GM12864 (cell line): ENCODE measurements at places on chromosomes 6 and 20.

GRCh38 chr20:24762791-24763350, 186.2 kb upstream of the CST7 start:
- no peak for DNase-seq

DNA sequence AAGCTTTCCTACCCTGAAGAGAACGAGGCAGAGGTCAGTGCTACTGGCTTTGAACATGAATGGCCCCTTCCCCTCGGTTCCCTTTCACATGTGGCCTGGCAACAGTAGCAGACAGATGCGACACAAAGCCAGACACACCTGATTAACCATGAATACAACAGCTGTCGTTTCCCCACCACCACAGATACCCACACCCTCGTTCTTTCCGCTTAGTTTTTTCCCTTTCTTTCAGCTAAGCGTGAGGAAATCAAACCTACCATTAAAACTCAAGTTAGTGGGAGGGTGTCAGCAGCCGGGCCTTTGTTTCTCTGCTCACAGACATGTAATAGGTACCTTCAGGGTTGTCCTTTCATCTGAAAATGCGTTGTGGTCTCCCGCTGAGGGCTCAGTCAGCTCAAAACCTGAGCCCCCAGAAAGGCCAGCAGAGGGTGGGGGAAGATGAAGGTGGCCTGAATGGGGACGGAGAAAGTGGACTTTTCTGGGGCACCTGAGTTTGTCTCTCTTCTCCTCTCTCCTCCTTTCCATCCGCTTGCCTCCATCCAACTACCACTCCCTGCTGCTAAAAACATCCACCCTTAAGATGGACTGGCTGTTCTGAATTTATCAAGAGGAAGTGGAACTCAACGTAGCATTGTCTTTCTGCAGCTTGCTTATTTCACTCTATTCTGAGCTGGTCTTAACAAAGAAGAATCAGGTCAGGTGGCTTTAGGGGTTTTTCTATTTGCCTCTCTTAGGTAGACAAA, 516.6 kb upstream of the JARID2 start:
- no peak for DNase-seq

DNA sequence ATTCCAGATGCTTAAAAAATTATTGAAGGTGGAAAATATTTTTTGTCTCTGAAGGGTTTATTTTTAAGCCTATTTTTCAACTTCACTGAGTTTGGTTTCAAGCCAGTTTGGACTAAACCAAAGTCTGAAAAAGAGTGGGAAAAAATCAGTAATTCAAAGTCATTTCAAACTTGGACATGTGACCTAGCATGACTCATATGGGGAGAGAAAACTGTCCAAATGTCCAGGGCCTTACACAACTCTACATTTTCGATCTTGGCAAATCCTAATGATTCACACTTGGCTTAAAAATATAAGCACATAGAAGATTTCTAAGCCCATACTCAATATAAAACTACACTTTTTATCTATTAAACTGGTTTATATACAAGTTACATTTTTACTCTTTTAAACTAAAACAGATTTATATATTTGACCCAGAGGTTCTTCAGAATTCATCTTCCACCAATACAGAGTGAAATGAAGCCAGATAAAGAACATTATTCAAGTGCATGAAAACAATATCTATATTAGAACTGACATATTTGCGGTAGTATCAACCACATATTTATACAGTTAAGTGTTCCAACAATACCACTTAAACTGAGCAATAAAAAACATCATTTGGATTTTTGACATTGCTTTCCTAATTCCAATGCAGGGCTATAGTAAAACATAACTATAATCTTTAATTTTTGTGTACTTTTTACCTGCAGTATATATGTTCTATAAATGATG, 110.3 kb upstream of the TCF21 start:
- DNase-seq = no peak

- no peak for DNase-seq
Measured at GRCh38 chr6:44606504-44606903, 219.0 kb downstream of the CDC5L start.

DNA sequence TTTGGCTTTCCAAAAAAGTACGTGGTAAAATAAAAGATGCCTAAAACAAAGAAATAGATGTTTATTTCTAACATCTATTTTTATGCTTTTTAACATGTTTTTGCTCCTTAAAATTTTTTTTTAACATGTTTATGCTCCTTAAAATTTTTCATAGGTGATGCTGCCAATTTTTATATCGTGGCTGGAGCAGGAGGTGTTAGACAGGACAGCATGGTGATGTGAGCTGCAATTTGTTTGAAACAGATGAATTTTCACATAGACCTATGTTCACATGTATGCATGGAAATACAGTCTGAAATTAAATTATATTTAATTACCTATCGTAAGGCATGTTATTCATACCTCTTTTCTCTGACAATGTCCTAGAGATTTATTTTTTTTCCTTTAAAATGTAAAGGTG, 784.8 kb downstream of the EPHA7 start:
- DNase-seq = no peak

DNA sequence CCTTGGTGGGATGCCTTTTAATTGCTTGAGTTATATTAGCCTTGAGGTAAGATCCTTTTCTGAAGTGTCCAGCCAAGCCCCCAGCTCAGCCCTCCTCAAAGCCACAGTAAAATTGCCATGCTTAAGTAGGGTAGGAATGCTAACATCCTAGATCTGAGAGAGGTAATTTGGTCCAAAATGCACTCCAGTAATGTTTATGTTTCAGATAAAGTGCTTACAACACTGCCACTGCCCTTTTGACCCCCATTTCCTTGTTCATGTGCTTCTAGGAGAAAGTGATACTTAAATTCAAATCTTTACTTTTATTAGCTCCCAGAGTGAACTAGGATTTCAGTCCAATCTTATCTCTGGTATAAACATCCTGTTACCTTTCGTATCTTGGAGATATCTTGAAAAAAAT, 318.0 kb downstream of the BMP2 start:
- no peak for DNase-seq

- no peak for DNase-seq
Measured at GRCh38 chr6:54910431-54910884, 63.9 kb downstream of the FAM83B start.

DNA sequence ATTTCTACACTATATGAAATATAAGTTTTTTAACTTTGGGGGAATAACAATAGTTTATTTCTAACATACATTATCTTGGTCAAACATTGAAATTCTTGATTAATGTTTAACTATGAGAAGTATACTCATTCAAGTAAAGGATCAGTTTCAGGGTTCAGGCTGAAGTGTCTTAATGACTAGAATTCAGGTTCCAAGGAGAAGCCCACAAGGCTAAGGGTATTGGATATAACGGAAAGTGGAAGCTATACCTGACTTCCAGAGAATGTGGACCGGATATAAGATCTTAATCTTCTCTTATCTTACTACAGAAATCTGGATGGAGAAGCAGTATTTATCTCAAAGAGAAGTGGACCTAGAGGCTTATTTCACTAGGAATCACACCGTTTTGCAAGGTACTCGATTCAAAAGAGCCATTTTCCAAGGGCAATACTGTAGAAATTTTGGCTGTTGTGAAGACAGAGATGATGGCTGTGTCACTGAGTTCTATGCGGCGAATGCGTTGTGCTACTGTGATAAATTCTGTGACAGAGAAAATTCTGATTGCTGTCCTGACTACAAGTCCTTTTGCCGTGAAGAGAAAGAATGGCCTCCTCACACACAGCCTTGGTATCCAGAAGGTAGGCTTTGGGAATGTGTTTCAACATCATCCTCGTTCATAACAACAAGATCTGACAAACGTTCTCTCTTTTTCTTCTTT, at the start of gene TINAG:
TSS of gene TINAG (plus strand) at position 153 of the 697 bp plus-strand sequence. CDS start at position 263, 110 bp downstream.
- DNase-seq = no peak

DNA sequence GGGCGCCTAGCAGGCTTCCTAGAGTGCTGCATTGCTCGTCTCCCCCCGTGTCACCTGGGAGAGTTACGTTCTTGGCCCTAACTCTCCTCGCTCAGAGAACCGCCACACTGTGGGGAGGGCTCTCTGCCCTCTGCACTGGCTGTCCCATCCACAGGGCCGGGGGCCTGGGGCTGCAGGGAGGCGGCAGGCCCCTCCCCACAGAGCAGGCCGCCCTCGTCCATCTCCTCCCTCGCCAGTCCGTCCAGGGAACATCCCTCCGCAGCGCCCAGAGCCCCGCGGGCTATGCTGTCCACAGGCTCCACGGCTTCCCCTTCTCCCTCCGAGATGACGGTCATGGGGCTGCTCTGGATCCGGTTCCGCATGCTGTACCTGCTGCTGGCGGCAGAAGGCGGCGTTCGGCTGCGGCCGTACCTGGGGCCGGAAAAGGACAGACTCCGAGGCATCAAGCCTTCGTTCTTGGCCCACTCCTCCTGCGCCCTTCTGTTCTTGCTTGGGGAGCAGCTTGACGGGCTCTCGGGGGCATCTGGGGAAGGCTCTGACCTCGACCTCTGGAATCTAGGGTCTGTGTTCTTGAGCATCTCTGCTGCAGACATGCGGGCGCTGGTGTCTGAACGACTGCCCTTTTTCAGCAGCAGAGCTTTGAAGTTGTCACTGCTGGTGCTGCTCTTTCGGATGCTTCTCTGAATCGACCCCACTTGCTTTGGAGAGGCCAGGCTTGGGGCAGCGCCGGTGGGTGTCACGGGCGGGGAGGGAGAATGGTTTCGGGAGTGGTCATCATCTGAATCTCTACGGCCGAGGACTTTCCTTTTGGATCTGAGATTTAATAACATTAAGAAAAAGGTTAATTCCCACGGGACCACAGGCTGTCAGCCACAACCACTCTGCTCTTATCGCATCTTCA, 20.2 kb downstream of the HEBP2 start:
- no peak for DNase-seq

- DNase-seq = no peak
Measured at GRCh38 chr6:136639702-136640101, 89.5 kb upstream of the MAP7 start.

GRCh38 chr6:106216527-106216926, 109.0 kb downstream of the ATG5 start:
- DNase-seq = no peak

DNA sequence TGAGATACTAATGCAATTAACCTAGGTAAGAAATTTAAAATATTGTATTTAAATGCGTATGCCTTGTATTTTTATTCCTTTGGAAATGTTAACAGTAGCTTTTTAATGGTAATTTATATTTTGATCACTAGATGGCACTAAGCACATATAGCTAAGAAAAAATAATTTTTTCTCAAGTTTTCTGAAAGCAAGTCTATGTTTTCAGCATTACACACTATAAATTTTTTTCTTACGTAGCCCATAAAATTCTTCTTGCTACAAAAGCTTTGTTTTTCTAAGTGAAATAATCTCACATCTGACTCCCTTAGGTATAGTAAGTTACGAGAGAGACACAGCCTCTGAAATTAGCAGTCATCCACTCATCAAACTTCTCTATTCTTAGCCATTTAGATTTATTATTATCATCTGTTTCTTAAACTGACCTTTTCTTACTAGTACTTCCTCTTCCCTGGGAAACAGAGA, 35.7 kb downstream of the TSPYL4 start:
- no peak for DNase-seq

DNA sequence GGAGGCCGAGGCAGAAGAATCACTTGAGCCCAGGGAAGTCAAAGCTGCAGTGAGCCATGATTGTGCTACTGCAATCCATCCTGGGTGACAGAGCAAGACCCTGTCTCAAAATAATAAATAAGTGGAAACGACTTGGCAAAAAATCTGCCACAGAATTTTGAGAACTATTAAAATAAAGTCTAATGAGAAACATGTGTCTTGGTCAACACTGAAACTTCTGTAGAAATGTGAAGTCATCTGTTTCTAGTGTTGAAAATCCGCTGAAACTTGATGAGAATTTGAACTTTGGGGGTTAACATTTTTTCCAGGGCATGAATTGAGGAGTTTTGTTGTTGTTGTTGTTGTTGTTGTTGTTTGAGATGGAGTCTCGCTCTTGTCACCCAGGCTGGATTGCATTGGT, 29.0 kb upstream of the BCLAF1 start:
- no peak for DNase-seq

DNA sequence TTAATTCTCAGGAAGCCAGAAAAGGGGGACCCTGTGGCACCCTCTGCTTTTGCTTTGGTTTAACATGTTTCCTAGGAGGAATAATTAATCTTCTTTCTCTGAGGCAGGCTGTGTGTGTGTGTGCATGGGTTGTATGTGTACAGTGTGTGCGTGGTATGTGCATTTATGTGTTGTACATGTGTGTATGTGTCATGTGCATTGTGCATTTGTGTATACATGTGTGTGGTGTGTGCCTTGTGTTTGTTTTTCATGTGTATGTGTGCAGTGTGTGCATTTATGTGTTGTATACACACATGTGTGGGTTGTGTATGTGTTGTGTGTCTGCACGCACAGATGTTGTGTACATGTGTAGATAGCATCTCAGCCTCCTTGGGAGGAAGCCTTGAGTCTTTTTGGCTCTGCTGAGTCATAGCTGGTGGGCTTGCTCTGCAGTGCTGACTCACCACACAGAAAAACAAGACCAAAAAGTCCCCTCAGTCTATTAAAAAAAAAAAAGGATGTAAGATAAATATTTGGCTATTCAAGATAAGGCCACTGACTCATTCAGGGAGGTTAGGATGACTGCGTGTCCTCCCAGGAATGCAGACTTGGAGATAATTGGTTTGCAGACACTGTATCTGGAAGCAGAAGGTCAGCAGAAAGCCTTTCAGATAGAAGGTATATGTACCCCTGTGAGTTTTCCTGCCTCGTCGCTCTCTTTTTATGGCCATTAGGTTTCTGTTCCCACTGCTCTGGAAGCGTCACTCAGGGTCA, 58.6 kb downstream of the SYNJ2 start:
- peak; percentile 44 for DNase-seq

- no peak for DNase-seq
Measured at GRCh38 chr6:51199105-51199552, 380.5 kb downstream of the TFAP2B start.

- no peak for DNase-seq
Measured at GRCh38 chr6:44906761-44907160, 421.4 kb upstream of the RUNX2 start.
